NCI-H510A (cell line): ENCODE measurements at places on chromosomes 16 and 17.

- DNase-seq = peak; percentile 42
Measured at GRCh38 chr17:39174920-39175694, 9.1 kb upstream of the ARL5C start.

DNA sequence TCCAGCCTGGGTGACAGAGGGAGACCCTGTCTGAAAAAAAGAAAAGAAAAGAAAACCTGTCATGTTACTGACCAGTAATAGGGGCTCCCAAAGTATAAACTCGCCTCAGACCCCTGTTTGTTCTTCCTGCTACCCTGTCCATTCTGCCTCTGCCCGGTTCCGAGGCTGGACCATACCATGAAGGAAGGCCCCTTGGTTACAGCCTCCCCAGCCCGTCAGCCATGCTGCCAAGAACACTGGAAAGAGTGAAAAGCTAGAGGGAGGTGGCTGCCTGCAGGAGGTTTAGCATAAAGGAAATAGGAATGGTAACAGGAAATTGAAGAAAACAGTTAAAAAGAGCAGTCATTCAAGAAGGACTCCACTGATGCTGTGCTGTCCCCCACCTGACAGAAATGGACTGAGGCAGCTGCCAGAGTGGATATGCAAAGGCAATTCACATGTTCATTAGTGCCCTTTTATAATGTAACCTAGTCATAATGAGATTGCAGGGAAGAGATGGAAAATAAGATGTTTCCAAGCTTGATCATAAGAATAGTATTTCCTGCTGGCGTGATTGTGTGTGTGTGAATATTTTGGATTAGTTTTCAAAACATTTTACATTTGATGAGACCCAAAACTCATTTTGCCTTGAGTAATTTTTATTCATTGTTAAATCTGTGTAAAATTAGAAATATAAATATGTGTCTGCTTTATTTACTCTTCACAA is 102.6 kb downstream of the GOSR1 start:
- no peak for DNase-seq

DNA sequence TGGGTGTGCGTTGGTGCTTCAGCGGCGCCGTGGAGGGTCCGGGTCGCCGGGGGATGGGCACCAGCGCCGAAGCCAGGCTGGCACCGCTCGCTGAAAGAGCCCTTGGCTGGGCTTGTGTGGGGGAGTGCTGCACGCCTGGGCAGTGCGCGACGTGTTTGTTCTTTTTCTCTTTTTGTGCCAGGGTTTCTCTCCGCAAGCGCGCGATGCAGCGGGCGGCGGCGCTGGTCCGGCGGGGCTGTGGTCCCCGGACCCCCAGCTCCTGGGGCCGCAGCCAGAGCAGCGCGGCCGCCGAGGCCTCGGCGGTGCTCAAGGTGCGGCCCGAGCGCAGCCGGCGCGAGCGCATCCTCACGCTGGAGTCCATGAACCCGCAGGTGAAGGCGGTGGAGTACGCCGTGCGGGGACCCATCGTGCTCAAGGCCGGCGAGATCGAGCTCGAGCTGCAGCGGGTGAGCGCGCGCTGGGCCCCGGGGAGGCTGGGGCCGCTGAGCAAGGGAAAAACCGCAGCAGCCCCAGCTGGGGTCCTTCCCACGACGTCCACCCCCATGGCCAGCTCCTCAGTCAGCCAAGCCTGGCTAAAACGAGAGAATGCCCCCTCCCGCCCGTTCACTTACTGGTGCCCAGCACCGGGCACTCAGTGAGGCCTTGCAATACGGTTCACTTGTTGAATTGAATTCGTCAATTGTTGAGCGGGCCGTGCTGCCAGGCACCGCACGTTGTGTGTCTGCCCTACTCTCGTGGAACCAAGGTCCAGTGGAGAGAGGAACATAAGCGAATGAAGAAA is 541 bp downstream of the GPT2 start:
- no peak for DNase-seq

DNA sequence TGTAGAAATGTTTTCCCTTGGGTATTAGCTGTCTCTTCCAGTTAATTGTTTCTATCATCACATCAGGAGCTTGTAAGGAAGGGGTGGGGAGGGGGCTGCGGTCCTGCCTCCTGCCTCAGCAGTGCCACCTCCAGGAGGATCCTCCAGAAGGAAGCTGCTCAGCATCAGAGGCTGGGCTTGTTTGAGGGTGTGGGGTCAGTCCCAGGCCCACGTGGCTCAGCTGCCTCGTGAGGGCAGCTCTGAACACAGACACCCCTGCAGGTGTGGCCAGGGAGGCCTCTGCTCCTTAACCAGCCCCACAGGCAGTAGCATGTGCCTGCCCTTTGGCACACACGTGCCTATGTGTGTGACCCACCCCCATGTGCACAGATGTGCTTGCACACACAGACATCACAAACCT is 46.3 kb downstream of the MRM1 start:
- no peak for DNase-seq

DNA sequence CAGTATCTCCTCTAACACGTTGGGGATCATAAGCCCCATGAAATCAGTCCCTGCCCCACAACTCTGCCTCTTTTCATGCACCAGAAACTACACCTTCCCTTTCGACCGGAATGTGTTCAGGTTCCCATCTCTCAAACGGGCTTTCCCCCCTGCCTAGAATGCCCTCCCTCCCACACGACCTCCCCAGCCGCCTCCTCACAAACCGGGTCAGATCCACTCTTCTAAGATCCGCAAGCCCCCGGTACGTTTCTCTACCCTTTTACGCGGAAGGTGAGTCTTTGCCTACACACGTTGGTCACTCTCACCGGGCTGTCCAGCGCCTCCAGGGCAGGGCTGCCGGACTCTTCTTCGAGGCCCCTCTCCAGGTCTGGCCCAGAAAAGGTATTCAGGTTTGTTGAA is 708 bp downstream of the DHX33 start:
- DNase-seq = no peak

DNA sequence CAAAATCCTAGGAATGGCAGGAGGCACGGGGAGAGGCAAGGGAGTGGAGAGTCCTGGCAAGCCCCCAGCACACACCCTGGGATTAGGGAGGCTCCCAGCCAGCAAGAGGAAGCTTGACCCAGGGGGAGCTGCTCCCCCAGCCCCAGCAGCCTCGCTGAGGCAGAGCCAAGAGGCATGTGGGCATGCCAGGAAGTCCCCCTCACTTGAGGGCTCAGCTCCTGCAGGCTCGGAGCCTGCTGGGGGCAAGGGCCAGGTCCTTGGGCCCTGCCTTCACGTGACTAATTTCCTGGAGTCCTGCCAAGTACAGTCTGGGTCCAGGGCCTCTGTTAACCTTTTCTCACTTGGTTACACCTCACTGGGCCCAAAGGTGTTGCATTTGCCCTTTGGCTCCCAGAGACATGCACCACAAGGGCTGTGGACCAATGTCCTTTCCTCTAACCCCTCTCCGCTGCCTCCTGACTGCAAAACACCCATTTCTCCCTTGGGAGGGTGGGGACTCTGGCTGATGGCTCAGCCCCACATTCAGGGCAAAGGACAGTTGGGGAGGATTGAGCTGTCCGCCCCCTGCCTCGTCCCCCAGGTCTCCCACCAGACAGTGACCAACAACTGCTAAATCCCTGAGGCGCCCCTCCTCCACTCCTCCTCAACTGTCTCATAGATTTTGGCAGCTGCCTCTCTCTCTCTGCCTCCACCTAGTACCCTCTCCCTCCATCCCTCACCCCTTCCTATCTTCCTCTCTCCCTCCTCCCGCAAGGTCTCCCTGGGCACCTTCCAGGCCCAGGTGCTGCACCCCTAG is 4.4 kb upstream of the SLC47A2 start:
- peak; percentile 83 for DNase-seq

GRCh38 chr16:67013233-67013822 is 15.6 kb upstream of the CBFB start:
- no peak for DNase-seq

- DNase-seq = no peak
Measured at GRCh38 chr16:77402118-77402517, 32.7 kb downstream of the ADAMTS18 start.

DNA sequence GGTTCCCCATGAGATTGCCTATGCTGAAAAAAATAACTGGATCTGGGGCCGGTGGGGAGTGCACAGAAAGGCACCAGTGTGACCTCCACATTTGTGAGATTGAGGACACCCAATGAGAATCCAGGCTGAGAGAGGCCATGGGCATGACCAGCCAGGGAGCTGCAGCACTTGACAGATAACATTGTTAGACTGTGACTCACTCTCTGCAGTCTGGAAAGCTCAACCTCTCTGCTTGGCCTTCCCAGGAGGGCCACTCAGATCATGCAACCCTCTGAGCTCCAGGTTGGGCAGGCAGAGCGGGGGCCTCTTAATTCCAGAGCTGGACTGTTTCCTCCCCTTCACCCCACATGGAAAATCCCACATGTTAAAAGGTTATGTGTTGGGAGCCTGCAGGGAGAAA is 30.1 kb downstream of the FZD2 start:
- no peak for DNase-seq

- no peak for DNase-seq
Measured at GRCh38 chr17:57404073-57404472, 147.8 kb downstream of the MSI2 start.

DNA sequence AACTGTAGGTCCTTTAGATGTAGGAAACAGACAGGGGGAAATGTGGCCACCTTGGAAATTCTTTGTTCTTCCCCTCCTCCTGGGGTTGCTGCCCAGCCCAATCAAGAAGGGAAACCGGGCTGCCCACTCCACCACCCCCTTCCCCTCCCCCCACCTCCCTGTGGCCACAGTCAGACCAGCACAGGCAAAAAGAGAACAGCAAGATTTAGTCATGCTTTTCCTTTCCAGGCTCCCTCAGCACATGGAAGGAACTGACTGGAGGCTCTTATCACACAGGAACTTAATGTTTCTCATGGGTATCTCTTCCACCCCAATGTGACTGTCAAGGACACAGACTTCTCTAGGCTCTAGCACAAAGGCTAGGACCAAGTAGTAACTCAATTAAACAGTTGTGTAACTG is 3.0 kb upstream of the CCL1 start:
- DNase-seq = no peak

DNA sequence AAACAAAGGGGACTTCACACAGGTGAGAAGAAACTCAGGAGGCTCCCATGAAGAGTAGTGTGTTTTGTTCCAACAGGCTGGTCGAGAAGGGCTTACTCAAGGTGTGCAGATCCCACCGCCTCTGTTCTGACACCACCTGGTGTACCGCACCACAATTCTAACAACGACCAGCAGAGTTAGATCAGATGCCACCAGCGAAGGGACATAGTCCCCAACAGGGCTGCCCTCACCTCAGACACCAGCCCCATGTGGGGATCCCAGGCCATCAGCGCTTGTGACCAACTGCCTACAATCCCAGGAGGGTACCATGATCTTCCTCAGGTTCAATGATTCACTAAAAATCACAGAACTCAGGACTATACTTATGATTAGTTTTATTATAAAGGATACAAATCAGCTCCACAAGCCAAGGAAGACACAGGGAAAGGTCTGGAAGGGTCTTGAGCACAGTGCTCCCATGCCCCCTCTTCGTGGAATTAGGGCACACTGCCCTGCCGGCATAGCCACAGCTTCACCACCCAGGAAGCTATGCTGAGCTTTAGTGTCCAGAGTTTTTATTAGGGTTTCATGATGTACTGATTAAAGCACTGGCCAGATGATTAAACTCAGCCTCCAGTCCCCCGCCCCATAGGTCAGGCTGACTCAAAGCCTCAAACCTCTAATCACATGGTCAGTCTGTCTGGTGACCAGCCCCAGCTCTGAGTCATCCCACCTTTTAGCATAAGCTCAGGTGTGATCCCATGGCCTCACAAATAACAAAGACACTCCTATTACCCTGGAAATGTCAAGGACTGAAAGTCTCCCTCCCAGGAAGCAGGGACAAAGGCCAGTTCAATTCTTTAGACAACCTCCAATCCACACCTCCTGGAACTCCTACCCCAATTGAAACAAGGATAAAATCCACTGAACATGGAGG is 26.0 kb downstream of the TRIM25 start:
- no peak for DNase-seq
